ENCODE measurements at places on chromosomes 6 and 20.
A peak's percentile ranks its signal among the peaks of the same experiment; 100 is the strongest.

DNA sequence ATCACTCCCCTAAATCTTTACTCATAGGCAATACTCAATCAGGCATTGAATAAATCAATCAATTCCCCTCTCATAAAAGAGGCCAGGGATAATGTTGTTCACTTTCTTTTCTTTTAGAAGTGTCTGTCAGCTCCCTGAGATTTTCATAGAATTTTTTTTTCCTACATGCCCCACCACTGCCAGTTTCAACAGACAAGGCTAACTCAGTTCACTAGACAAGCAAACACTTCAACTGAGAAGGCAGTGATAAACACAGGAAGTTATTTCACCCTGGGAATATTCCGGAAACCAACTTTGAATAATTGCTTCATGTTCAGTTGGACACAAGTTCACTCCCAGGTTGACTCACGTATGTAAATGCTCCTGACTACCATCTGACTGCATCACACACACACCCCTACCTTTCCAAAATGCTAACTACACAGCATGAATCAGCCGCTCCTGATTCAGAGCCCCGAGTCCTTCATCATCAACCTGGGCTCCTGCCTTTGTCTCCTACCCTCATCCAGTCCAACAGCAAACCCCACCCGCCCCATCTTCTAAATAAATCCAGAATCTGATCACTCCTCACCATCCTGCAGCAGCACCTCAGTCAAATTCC lies 143.9 kb downstream of the BCAS1 start:
- peak; percentile 78 for DNase-seq

DNA sequence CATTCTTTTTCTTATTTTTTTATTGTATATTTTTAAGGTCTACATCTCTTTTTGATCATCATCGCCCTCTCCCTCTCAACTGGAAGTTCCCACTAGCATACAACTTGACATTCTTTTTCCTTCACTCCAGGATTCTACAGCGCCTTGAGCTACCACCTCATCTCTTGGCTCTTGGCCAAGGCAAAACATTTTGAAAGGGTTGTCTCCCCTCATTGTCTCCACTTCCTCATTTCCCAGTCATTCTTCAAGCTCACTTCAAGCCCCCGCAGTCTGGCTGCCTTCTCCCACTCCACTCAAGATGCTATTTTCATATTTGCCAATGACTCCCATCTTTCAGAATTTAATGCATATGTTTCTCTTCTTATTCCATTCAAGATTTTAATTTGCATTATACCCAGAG lies 63.0 kb downstream of the OPN5 start:
- no peak for DNase-seq

DNA sequence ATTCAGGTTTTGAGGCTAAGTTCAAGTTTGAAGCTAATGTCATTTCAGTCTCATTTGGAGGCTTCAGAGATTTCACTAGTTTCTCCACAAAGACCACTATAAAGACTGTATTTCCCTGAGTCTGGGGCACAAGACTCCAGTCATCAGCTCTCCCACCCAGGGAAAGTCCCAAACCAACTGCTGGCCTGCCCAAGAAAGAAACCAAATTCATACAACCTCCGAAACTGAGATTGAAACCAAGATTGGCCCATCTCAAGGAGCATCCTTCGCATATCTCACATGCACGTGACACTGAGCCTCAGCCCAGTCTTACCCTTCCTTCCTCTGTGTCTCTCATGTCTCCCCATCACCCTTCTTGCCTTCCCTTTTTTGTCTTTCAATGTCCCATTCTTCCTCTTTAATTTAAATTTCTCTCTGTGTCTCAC lies 3.5 kb upstream of the LTA start:
- DNase-seq: peak; percentile 81

- no peak for DNase-seq
Measured at GRCh38 chr20:39660226-39660625, 698.1 kb downstream of the DHX35 start.

DNA sequence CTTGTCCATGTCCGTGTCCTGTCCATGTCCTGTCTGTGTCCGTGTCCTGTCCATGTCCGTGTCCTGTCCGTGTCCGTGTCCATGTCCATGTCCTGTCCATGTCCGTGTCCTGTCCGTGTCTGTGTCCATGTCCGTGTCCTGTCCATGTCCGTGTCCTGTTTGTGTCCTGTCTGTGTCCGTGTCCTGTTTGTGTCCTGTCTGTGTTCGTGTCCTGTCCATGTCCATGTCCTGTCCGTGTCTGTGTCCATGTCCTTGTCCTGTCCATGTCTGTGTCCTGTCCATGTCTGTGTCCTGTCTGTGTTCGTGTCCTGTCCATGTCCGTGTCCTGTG lies 55.0 kb upstream of the BHLHE23 start:
- DNase-seq: no peak

GRCh38 chr6:65799389-65799788 lies 92.4 kb upstream of the EYS start:
- DNase-seq: no peak

All from Peyer's patch (tissue), 4 donors.